ENCODE measurements at places on chromosomes 4 and X.

GRCh38 chr4:26762650-26763049 is 98.0 kb upstream of the STIM2 start:
- no peak for DNase-seq

DNA sequence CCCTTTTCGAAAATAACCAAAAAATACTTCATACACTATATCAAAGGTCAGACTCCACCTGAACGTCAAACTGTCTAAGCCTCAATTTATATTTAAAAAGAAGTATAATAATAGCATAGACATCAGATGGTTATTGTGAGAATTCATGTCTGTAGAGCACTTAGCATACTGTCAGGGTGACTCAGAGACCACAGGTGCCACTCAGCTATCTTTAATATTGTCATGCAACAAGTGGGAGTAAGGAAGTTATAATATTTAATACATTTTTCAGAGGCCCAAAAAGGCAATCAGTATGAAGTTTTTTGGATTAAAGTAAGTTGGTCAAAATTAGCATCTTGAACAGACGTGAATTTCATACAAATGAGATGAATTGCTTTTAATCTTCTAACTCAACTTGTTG is 93.3 kb downstream of the PHOX2B start:
- no peak for DNase-seq

GRCh38 chrX:123425904-123426303 is 241.8 kb downstream of the GRIA3 start:
- DNase-seq: no peak

- DNase-seq: no peak
These were observed 951 bp downstream of the SH3BP2 start for GRCh38 chr4:2793586-2794485.
